ENCODE measurements at places on chromosomes 16 and 17. TPM values are rescaled to one million over a fixed set of nuclear protein-coding genes. Genes with fewer than 3 reads are reported as not detected.

The PYY gene
- not detected for polyA plus RNA-seq

The CCL23 gene
- polyA plus RNA-seq, result not detected

The NTN1 gene
- polyA plus RNA-seq, result 0.02 TPM

The RSAD1 gene
- 72.8 TPM for polyA plus RNA-seq

The GNAO1 gene
- 1.5 TPM for polyA plus RNA-seq

The NPB gene
- not detected for polyA plus RNA-seq

The ZFPM1 gene
- polyA plus RNA-seq, result 0.07 TPM

The KRTAP4-5 gene
- polyA plus RNA-seq, result not detected

The ZP2 gene
- polyA plus RNA-seq, result not detected
